Smooth muscle cell of the brain vasculature (primary cell): ENCODE measurements at places on chromosomes 2 and 18.

DNA sequence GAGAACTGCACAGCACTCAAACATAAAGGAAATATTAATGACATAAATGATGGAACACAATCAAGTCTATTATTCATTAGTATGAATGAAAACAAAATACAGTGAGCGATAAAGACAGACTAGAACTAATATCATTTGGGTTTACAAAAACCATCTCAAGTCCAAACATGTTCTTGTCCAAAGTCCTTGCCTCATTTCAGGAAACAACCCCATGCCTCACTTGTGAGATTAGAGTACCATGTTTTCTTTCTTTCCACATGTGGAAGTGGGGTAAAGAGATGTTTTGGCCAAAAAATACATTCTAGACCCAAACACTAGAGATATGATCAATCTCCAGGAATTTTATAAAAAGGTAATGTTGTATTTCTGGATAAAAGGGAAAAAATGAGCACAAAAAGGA is 53.3 kb upstream of the NFE2L2 start:
- no peak for DNase-seq

DNA sequence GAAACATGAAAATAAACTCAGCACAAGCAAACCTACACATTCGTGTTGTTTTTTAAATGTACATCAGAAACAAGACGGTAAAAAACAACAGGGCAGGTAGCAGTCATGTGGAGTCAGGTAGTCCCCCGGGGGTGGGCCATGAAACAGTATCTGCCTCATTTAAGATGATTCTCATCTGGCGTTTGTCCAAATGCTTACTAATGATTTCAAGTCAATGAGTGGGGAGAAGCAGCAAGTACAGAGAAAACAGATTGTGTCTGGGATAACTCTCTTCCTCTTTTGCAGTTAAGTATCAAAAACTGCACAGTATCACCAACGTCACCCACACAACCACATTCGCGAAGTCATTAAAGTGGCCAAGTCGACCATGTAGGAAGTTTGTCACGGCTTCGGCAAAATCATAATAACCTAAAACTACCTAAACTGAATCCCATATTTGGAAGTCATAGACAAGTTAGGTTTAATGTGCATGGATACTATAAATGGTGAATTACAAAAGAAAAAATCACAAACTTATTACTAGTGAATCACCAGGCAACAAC is 1.3 kb downstream of the LAPTM4A start:
- no peak for DNase-seq

GRCh38 chr2:44954889-44955592 is 13.5 kb downstream of the SIX3 start:
- DNase-seq: no peak

GRCh38 chr18:8957731-8958130 is 144.8 kb upstream of the NDUFV2 start:
- DNase-seq: no peak

DNA sequence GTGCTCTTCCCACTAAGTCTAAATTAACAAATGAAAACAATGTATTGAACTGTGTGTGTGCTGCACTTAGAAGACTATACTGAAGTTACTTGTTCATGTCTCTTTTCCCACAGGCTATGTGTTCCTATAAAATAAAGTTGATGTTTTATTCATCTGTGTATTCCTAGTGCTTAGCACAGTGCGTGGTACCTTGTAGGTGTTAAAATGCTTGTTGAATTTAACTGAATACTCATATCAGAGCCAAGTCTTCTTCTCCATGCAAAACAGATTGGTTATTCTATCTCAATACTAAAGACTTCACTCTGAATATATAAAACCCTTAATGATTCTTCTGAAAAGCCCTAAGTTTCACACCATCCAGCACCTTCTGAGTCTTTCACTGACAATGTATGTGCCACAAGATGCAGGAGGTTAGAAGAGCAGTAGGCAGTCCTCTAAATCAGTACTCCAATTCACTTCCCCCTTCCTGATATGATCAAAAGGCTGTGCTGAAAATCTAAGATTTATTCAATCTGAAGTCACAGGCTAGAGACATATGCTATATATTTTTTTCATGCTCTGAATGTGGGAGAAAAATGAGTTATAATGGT is 231.7 kb upstream of the CCDC150 start:
- no peak for DNase-seq
